AG09309 (cell line): ENCODE measurements at places on chromosomes 5 and 9.

- DNase-seq, result no peak
Measured at GRCh38 chr9:75505654-75506053, 384.8 kb upstream of the PCSK5 start.

GRCh38 chr5:177327539-177328522 is 16.1 kb upstream of the MXD3 start:
- DNase-seq, result no peak

DNA sequence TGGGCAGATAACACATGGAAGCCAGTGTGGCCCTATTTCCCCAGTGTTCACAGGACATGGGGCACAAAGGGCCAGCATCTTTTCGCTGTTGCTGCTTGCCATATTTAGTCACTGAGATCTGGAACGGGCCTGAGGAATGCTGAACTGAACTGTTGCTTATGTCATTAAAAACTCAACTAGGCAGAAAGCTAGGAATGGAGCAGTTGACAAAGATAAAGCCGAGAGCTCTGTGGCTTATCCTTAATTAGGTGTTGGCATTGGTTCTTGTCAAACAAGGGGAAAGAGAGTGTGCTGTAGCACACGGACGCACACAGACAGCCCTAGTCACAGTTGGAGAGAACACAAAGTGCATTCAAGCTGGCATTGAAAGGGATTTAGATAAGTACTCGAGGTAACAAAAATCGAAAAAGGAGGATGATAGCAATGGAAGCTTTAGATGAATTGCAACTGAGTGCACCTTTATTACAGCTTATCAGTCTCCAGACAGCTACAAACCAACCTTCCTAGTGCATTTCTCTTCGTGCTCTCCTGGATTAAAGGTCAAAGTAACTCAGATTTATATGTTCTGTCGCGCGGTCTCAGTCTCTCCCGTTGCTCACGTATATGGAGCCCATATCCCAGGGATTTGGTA is 450.2 kb upstream of the ZNF608 start:
- DNase-seq, result no peak

GRCh38 chr5:142434322-142434612 is 109.4 kb upstream of the SPRY4 start:
- no peak for DNase-seq

- no peak for DNase-seq
Measured at GRCh38 chr9:121801579-121801978, 150.1 kb downstream of the DAB2IP start.

DNA sequence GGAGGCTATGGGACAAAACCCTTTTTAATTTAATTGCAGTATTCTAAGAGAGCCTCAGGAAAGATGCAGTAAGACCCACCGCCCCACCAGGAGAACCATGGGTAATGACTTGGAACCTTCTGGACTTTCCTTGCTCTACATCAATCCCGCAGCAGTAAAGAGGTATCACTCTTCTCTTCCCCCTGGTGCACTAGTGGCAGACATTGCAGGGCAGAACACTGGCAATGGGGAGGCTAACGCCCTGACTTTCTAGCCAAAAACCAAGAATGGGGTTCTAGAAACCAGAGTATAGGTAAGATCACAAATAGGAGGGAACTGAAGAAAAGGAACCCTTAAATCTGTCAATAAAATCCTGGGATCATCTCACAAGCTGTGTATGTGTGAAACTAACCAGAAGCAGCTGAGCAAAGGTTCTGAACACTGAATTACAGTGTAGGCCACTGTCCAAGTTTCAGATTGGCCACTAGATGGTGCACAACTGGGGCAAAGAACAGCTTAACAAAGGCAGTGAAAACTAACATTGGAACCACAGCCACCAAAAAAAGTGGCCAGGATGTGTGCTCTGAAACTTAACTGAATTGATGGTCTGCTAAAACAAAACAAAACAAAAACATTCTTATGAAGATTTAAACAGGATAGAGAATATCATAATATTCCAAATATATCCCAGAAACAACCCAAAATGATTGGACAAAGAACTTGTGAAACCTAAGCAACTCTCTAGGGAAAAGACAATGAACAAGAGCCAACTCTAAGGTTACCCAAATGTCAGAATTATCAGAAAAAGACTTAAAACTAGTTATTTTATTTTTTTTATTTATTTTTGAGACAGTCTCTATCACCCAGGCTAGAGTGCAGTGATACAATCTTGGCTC is 6.6 kb upstream of the FAM151B start:
- DNase-seq, result peak; percentile 28

GRCh38 chr9:21317956-21318923 is 13.1 kb upstream of the IFNA5 start:
- DNase-seq, result no peak

DNA sequence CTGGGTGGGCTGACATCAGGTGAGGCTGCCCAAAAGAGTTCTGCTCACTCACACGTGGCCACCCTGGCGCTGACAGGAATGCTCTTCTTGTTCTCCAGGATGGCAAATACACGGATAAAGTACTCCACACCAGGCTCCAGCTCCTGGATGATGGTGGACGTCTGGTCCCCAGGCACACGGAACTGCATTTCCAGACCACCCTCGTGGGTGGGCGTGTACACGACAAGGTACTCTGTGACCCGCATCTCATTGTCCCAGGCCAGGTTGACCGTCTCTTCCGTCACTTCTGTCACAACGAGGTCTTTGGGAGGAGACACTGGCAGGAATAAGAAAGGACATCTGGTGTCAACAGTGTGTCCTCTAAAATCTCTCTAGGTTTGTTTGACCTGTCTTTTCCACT is 33.8 kb downstream of the TNC start:
- no peak for DNase-seq

DNA sequence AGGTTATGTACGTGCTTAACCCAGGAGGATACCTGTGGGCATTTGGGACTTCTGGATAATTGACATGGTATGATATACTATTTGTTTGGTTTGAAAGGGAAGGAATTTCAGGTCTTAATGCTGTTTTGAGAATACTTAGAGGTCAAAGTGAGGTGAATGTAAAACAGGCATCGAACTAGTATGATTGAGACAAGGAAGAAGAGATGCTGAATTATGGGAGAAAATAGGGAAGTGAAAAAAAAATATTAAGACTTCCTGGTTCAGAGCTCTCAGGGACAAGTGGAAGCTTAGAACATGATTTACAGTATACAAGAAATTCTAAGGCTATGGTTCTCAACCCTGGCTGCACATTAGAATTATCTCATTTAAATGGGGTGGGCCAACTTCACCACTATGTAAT is 115.3 kb downstream of the CD180 start:
- DNase-seq, result no peak

GRCh38 chr9:6633378-6633777 is 12.2 kb downstream of the GLDC start:
- no peak for DNase-seq
